ENCODE measurements at places on chromosomes 5 and 9. TPM values are rescaled to one million over a fixed set of nuclear protein-coding genes. Genes with fewer than 3 reads are reported as not detected.
A peak's percentile ranks its signal among the peaks of the same experiment; 100 is the strongest.

CATSPER3 gene
- total RNA-seq, result 0.32 TPM

TMEM252 gene
- not detected for total RNA-seq

DNA sequence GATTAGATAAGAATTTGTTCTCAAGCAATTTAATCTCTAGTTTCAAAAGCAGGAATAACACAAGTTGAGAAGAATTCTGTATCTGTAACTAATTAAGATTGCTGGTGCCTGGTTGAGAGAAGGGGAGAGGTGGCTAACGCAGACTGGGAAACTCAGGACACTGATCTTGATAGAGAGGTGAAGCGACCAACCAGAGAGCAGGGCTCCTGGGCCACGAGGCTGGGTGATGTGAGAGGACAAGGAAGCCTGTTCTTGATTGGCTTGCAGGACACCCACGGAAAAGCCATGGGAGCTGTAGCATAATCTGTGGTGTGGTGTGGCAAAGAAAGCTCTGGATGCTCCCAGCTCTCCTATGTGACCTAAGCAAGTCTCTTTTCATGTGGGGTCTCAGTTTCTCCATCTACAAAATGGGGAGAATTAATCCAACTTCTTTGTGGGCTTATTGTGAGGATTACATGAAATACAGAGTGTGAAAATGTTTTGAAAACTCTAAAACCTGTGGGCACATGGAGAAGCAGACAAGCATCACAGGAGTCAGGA lies 594.1 kb upstream of the BRINP1 start:
- no peak for DNase-seq

DNA sequence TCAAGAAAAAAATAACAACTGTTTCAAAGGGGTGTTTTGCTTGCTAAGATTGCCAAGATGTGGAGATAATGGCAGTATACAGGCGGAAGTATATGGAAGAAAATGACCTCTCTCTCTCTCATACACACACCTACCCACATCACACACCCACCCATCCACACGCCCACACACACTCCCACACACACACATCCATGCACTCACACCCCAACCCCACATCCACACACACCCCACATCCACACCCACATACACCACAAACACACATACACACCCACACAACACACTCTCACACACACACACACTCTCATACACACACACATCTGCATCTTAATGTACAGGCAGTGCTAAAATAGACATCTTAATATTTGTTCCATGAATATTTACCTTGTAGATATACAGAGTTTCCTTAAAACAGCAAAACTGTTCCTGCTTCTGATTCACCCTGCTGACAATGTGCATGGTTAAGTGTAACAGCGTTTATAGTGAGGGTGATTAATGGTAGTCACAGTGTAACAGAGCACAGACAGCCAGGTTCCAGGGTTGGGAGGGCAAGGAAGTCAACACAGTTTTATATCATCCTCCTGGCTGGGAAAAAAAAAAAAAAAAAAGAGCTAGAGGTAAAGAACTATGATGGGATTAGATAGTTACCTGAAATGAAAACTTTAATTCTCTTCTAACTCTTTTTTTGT lies 8.3 kb downstream of the BHMT2 start:
- no peak for DNase-seq

GRCh38 chr5:33684496-33685159 lies 207.2 kb downstream of the ADAMTS12 start:
- DNase-seq, result no peak

ANKRD34B gene
- total RNA-seq, result not detected

SOHLH1 gene
- not detected for total RNA-seq

MYOT gene
- 2.9 TPM for total RNA-seq

DNA sequence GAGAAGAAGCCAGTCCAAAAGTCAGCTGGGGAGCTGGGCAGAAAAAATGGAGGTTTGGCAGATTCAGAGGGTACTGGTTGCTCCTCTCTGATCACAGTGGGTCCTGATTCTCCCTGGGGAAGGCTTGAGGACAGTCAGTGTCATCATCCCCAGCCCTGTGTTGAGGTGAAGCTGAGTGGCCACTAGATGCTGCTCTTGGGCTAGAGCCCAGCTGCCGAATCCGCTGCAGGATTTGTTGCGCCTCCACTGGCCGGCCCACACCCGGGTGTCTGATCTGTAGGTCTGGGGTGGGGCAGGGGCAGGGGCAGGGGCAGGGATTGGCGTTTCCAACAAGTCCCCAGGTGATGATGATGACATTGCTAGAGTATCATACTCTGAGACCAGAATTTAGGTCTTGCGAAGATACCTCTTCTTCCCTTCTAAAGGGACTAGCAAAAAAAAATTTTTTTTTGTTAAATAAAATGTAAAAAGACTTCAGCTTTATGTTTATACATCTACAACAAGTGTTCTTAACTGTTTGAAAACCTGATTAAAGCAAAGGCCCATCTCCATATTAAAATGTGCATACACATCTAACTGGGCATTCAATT lies 106.8 kb downstream of the PDE6A start:
- DNase-seq, result peak; percentile 69

- DNase-seq, result no peak
Measured at GRCh38 chr9:137116728-137117127, 2.2 kb upstream of the DPP7 start.

- DNase-seq, result no peak
Measured at GRCh38 chr5:143019157-143019556, 249.0 kb downstream of the ARHGAP26 start.
